MCF 10A (cell line): ENCODE measurements at places on chromosomes 3 and 15. TPM values are rescaled to one million over a fixed set of nuclear protein-coding genes. Genes with fewer than 3 reads are reported as not detected.

GRCh38 chr15:74364936-74365597 is 2.4 kb downstream of the CYP11A1 start:
- no peak overlapping the region for H3K27ac ChIP-seq
- H3K4me3 ChIP-seq, result no peak overlapping the region
- no peaks in the 10 kb centered on the region for H3K4me1 ChIP-seq
- DNase-seq, result no peak
- peaks cover 4% of the 10 kb centered on the region for H3K27me3 ChIP-seq
- no peaks in the 10 kb centered on the region for H3K36me3 ChIP-seq

- no peak for DNase-seq
- H3K4me1 ChIP-seq, result peaks cover 24% of the 10 kb centered on the region
- H3K36me3 ChIP-seq, result peaks cover 19% of the 10 kb centered on the region
- no peak overlapping the region for H3K4me3 ChIP-seq
- no peaks in the 10 kb centered on the region for H3K27me3 ChIP-seq
Measured at GRCh38 chr3:45638299-45639043, 43.9 kb downstream of the LIMD1 start.

- DNase-seq, result no peak
- H3K4me1 ChIP-seq, result peaks cover 5% of the 10 kb centered on the region
- no peak overlapping the region for H3K4me3 ChIP-seq
- H3K36me3 ChIP-seq, result no peaks in the 10 kb centered on the region
- no peaks in the 10 kb centered on the region for H3K27me3 ChIP-seq
Measured at GRCh38 chr15:31272558-31273257, 53.9 kb upstream of the KLF13 start.

GRCh38 chr15:77126529-77127326 is 55.8 kb upstream of the TSPAN3 start:
- H3K27ac ChIP-seq, result no peak overlapping the region
- no peak overlapping the region for H3K4me3 ChIP-seq
- no peaks in the 10 kb centered on the region for H3K27me3 ChIP-seq
- H3K4me1 ChIP-seq, result no peaks in the 10 kb centered on the region

- H3K27ac ChIP-seq, result peak overlapping the region; percentile 99
- H3K27me3 ChIP-seq, result no peaks in the 10 kb centered on the region
- peaks cover 19% of the 10 kb centered on the region for H3K4me1 ChIP-seq
Measured at GRCh38 chr15:78988361-78988911, 43.6 kb upstream of the CTSH start.

- H3K27ac ChIP-seq, result no peak overlapping the region
- no peaks in the 10 kb centered on the region for H3K36me3 ChIP-seq
- DNase-seq, result no peak
Measured at GRCh38 chr3:142120707-142121106, 28.6 kb downstream of the TFDP2 start.

GRCh38 chr3:37689645-37690356 is 171.9 kb upstream of the CTDSPL start:
- no peak overlapping the region for H3K27ac ChIP-seq
- peaks cover 26% of the 10 kb centered on the region for H3K27me3 ChIP-seq
- DNase-seq, result peak; percentile 9

GRCh38 chr3:25695731-25696420 is 31.2 kb upstream of the TOP2B start:
- no peaks in the 10 kb centered on the region for H3K27me3 ChIP-seq
- no peaks in the 10 kb centered on the region for H3K36me3 ChIP-seq
- H3K4me1 ChIP-seq, result no peaks in the 10 kb centered on the region
- no peak overlapping the region for H3K4me3 ChIP-seq
- H3K27ac ChIP-seq, result no peak overlapping the region

DNA sequence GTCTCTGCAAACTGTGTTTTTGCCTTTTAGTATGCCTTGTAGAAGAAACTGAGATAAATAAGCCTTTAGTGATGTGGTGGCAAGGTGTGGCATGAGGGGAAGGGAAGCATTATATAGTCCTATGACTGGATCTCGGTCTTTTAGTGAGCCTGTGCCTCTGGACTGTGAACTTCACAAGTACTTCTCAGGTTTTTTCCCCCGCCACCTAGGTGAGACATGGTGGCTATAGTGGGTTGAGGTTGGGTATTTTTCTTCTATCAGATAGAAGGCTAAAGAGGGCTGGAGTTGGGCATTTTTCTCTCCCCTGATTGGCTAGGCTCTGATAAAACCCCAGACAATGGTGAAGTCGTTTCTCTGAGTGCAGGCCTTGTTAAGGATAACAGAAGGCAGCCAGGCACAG is 38.7 kb upstream of the ZFAND6 start:
- no peaks in the 10 kb centered on the region for H3K36me3 ChIP-seq
- no peak overlapping the region for H3K4me3 ChIP-seq
- peaks cover 10% of the 10 kb centered on the region for H3K27me3 ChIP-seq
- H3K27ac ChIP-seq, result no peak overlapping the region
- H3K4me1 ChIP-seq, result peaks cover 4% of the 10 kb centered on the region
- DNase-seq, result no peak

DNA sequence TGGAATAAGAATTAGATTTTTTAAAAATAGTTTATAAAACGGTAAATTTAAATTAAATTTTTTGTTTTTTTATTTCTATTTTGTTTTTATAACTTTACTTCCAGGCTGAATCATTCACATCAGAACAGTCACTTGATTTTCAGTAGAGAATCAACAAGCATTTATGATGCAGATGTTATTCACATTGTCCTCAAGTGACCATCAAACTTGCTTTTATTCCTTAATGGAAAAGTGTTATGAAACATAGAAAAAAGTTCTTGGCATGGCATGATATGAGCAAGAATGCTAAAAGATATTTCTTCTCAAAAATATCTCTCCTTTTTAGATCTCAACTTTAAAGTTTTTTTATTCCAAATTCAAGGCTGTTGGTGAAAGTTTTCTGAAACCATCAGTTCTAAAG is 70.9 kb upstream of the TGFBR2 start:
- H3K27ac ChIP-seq, result no peak overlapping the region
- DNase-seq, result no peak
- H3K27me3 ChIP-seq, result no peaks in the 10 kb centered on the region
- H3K4me3 ChIP-seq, result no peak overlapping the region
- no peaks in the 10 kb centered on the region for H3K36me3 ChIP-seq

DNA sequence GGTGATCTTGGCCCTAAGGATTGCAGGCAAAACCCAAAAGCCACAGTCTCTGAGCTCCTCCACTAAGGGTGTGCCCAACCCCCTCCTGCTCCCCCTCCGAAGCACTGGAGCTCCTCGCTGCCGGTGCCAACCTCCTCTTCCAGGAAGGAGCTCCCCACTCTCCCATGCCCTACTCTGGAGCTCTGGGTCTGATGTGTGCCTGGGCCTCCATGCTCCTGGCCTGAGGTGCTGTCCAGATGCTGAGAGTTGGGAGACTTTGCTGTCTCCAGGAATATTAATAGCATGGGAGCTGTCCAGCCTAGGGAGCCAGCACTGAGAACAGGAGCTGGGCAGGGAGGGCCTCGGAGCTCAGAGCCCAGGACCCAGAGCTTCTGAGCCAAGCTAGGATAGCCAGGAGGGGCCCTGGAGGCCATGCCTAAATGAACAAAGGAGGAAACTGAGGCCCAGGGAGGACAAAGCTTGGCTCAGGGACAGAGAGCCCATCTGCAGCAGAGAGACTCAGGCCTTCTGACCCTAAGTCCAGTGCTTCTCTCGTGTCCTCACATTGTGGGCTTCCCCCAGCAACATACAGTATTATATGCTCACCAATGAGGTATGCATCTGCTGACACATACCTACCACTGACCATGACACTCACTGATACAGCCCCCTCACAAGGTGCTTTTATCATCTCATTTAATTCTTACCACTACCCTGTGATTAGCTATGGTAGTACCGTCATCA is 36.9 kb upstream of the HERC1 start:
- peaks cover 11% of the 10 kb centered on the region for H3K27me3 ChIP-seq
- no peaks in the 10 kb centered on the region for H3K36me3 ChIP-seq
- no peak overlapping the region for H3K27ac ChIP-seq
- no peaks in the 10 kb centered on the region for H3K4me1 ChIP-seq
- no peak overlapping the region for H3K4me3 ChIP-seq
- DNase-seq, result peak; percentile 75

The PARP9 gene
- total RNA-seq, result 6.3 and 11.9 TPM in 2 replicates

The ITIH4 gene
- 0.58 and 2.9 TPM in 2 replicates for total RNA-seq

The CCR1 gene
- total RNA-seq, result not detected in 2 replicates

The GOLGA8G gene
- 0.09 TPM in 1 of 2 replicates, not detected in the other for total RNA-seq

The GOLGA8Q gene
- 2.0 TPM in 1 of 2 replicates, not detected in the other for total RNA-seq

The KNG1 gene
- total RNA-seq, result not detected in 2 replicates

The XYLB gene
- 4.4 and 6.6 TPM in 2 replicates for total RNA-seq

The CCRL2 gene
- not detected in 2 replicates for total RNA-seq

The CLRN1 gene
- not detected in 2 replicates for total RNA-seq

The MEGF11 gene
- 0.09 and 0.39 TPM in 2 replicates for total RNA-seq

The AHSG gene
- total RNA-seq, result not detected in 2 replicates

The GLDN gene
- total RNA-seq, result not detected in 2 replicates

The SPINK8 gene
- not detected in 2 replicates for total RNA-seq
